ENCODE measurements at places on chromosomes 5 and 9.

- no peak for DNase-seq
Observed at GRCh38 chr9:113343732-113344231, 3.7 kb upstream of the WDR31 start.

GRCh38 chr9:70883963-70884793 is 237.2 kb downstream of the TRPM3 start:
- DNase-seq = no peak

- no peak for DNase-seq
Observed at GRCh38 chr5:103034662-103035392, 85.1 kb downstream of the GIN1 start.

DNA sequence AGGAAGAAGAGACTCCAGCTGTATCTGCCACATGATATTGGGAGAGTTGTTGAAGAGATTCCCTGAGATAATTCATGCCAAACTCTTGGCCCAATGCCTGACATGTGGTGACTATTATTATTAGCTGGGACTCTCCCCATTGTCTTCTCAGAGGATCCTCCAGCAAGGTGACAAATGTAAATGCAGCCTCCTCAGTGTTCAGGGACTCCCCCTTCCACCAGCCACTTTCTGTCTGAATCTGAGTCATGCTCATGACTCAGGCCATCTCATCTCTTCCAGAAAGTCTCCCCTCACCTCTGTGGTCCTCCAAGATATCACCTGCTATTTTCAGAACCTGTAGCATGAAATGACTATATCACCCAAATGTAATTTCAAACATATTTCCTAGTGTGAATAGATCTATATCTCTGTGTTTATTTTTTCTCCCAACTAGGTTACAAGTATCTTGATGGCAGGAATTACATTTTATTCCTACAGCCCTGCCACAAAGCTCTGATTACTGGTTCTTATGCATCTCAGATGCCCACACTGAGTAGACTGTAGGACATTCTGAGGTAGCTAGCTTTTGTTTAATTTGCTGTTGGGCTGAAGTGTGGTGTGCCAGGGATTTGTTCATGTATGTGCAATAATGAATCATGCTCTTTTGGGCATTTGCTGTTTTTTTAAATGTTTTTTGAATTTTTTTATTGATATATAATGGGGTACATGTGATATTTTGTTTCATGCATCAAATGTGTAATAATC is 126.6 kb upstream of the IL12B start:
- DNase-seq = no peak

DNA sequence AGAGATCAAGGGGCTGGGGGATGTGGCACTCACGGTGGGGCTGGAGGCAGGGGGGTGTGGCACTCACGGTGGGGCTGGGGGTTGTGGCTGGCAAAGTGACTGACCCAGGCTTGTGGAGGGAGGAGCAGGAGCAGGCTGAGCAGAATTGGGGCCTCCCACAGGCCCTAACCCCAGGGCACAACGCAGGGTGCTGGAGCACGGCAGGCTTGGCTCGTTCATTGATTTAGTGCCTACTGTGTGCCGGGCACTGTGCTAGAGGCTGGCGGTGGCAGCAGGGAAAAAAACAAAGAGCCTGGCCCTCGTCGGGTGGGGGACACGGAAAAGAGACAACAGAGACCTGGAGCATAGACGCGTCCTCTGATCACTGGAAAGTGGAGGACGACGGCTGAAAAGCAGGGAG is 80.9 kb downstream of the HMCN2 start:
- DNase-seq = no peak

- no peak for DNase-seq
Observed at GRCh38 chr5:143435210-143435657, 31.7 kb upstream of the NR3C1 start.

DNA sequence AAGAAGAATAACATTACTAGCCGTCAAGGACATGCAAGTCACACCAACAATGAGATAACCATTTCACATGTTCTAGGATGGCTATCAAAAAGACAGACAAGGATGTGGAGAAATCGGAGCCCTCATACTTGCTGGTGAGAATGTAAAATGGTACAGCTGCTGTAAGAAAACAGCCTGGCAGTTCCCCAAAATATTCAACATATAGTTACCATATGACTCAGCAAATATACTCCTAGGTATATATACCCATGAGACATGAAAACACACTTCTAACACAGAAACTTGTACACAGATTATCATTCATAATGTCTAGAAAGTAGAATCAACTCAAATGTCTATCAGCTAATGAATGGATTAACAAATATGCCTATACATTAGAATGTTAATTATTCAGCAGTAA is 105.4 kb upstream of the PCAT7 start:
- no peak for DNase-seq

- no peak for DNase-seq
Observed at GRCh38 chr5:43041110-43041668, 1.1 kb upstream of the ANXA2R start.

DNA sequence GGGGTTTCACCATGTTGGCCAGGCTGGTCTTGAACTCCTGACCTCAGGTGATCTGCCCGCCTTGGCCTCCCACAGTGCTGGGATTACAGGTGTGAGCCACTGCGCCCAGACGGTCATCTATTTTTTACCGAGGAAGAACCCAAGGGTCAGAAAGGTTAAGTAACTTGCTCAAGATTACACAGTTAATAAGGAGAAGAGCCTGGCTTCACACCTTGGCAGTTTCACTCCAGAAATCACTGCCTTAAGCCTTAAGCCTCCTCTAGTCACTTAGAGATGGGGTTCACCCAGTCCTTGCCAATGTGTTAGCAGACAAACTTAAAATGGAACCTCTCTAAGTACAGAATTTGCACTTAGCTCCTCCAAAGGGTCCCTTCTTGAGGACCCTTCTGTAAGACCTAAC is 116.3 kb downstream of the PTTG1 start:
- no peak for DNase-seq

DNA sequence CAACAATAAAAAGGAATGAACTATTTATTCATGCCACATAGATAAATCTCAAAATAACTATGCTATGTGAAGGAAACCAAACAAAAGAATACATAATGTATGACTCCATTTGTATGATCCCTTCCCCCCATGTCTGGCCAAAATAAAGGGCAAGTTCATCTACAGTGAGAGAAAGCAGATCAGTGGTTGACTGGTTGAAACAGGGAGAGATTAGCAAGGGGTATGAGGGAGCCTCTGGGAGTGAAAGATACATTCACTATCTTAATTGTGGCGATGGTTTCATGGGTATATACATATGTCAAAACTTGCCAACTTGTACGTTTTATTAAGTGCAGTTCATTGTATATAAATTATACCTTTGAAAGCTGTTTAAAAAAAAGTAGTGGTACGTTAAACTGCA is 4.8 kb downstream of the PSMD5 start:
- DNase-seq = no peak

- DNase-seq = no peak
Observed at GRCh38 chr5:8471581-8471980, 602.6 kb downstream of the MTRR start.

DNA sequence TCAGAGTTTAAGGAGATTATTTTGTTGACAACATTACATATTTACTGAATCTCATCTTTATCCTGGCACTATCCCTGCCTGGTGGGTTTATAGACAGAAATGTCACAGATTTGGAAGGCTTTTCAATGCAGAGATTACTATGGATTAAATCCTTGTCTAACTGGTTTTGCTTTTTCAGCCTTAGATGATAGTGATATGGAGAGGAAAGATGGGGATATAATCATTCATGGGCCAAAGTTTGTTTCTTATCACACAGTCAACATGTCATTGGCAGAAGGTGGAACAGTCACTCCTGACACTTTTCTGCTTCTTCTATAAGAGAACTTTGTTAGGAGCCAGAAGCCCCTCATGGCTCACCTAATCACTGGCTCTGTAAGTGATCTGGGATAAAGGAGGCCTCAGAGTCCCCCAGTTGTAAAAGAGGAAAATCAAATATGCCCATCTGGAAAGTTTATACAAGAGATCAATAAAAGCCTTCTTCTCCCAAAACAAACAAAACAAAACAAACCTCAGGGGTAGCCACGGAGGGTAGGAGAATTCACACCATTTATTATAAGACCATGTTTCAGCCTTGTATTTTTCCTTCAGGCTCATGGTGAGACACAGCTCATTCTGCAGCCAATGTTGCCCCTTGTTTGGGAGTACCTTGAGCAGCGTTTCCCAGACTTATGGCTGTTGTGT is 101.2 kb downstream of the PCSK1 start:
- DNase-seq = no peak

GRCh38 chr5:1151316-1151715 is 39.5 kb upstream of the SLC12A7 start:
- DNase-seq = no peak

GRCh38 chr9:136171009-136171800 is 33.7 kb downstream of the LHX3 start:
- DNase-seq = no peak

DNA sequence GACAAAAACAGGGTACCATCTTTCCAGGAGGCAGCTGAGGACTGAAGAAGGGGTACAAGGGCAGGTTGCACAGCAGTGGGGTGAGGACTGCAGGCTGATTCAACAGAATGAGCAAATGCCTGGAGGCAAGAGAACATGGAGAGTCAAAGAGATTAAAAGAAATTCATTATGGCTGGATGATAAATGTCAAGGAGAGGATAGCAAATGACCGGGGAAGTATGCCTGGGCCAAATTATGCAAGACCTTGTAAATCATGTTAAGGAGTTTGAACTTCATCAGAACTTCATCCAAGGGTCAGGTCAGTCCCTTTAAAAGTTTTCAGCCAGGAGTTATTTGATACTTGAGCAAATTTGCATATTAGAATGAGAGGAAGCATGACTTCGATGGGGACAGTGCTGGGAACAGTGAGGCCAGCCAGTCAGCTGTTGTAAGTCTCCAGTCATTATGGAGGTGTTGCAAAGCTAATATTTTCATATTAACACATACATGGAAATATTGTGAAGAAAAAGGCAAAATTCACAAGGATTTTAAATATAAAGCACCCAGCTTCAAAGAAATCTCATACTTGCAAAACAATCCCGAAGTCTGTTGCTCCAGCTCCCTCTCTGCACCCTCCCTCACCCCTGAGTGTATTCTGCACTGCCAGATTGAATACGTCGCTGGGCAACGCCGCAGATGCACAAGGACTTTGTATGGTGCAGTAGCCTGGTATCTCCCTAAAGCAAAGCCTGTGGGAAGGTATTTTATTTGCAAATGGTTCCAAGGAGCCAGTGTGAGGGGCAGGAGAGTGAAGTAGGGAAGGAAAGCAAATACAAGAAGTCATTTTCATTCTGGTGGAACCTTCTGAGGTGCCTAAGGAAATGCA is 509.8 kb upstream of the TLE4 start:
- no peak for DNase-seq

GRCh38 chr9:17782430-17783149 is 203.7 kb downstream of the SH3GL2 start:
- DNase-seq = no peak

- no peak for DNase-seq
Observed at GRCh38 chr5:146447734-146448380, 724 bp downstream of the TCERG1 start.

- no peak for DNase-seq
Observed at GRCh38 chr5:131221888-131222287, 42.0 kb upstream of the CDC42SE2 start.

GRCh38 chr5:150121448-150122157 is 34.0 kb downstream of the PDGFRB start:
- no peak for DNase-seq

DNA sequence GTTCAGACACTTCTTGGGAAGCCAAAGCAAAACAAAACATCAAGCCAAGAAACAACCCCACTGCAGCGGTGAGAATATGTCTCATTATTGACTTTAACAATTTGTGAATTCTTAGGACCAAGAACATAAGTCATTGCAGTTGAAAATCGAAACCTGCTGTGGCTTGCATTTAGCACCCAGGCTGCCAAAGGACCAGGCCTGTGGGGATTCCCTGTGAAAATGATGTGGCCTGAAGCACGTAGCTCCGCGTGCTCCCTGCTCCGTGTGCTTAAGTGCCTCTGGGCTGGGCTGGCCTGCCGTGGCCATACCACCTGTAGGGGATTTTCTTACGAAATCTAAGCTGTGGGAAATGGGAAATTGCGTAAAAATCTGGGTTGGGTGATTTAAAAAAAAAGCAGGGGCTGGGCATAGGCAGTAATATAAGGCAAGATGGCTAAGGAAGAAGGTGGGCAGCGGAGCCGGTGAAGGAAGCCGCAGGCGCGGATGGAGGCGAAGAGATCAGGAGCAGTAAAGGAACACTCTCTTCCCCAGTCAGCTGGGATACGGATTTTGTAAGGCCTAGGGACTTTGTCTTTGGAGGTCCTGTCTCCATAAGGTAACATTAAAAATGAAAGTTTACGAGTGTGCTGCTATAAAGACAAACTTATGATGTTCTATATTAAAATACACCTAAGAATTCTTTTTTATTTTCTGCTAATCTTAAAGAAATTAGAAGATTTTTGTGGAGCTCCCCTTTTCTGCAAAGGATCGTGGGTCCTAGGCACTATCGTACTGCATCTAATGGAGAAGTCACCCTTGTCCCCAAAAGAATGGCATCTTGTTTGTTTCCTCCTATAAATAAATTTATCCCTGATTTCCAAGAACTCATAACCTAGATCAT is 189.6 kb upstream of the SEMA6A start:
- no peak for DNase-seq

GRCh38 chr5:67623078-67623477 is 426.5 kb upstream of the CD180 start:
- DNase-seq = no peak

- DNase-seq = no peak
Observed at GRCh38 chr5:65359981-65360380, 121.7 kb downstream of the ADAMTS6 start.

All from cortex of kidney (tissue), 1 donor.